Kidney tubule cell (primary cell): ENCODE measurements at places on chromosomes 2 and 18.

- DNase-seq, result no peak
Measured at GRCh38 chr2:240637901-240638345, 12.6 kb downstream of the GPR35 start.

DNA sequence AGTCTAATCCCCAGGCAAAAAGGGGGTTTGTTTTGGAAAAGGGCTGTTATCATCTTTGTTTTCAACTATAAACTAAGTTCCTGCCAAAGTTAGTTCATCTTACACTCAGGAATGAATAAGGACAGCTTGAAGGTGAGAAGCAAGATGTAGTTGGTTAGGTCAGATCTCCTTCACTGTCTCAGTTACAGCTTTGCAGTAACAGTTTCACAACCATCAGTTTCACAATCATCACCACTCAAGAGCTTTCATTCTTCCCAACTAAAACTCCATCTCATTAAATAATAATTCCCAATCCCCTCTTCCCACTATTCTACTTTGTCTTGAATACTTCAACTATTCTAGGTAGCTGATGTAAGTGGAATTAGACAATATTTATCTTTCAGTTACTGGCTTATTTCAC is 200.9 kb downstream of the NYAP2 start:
- DNase-seq, result no peak

- no peak for DNase-seq
Measured at GRCh38 chr2:147346142-147346541, 498.7 kb upstream of the ACVR2A start.

GRCh38 chr2:195612611-195613495 is 44.2 kb upstream of the SLC39A10 start:
- peak; percentile 93 for DNase-seq

DNA sequence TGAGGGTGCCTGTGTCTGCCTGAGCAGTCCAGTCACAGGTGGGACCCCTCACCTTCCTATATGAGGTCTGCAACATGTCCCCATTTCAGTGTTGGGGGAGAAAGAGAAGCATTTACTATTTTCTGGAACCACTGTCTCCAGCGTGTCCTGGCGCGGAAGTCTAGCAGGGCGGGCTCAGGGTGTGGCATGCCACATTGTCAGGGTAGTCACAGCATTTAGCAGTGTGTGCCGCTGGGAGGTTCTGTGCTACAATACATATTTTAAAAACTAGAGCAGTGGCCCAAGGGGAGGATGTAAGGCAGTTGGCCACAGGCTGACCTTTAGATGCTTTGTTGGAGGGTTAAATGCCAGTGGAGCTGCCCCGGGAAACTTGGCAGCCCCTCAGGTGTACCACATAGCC is 12.5 kb downstream of the UBE2F start:
- no peak for DNase-seq

- no peak for DNase-seq
Measured at GRCh38 chr2:236459393-236459792, 110.2 kb upstream of the ACKR3 start.

- DNase-seq, result no peak
Measured at GRCh38 chr2:9800975-9801726, 42.1 kb upstream of the TAF1B start.

DNA sequence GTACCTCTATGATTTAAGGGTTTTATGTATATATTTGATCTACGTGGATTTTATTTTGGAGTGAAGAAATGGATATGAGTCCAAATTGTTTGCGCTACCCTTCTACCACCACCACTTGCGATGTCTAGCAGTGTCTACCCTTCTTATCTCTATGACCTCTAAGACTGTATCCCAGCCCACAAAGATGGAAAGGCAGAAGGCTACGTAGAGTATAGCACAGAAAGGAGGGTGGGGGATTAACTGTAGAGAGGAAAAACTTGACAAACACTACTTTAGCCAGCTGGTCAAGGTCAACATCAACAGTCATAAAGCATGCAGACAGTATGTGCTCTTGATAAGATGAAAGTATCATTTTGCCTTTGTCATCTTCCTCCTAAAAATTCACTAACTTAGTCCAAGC is 14.4 kb downstream of the ITSN2 start:
- no peak for DNase-seq

- peak; percentile 79 for DNase-seq
Measured at GRCh38 chr2:37324786-37325624, at the start of gene PRKD3. Gene PRKD3 (minus strand): TSS chr2:37324833. CDS start chr2:37316524, 8,309 bp downstream.

- no peak for DNase-seq
Measured at GRCh38 chr18:50072146-50072545, 122.8 kb downstream of the MYO5B start.

DNA sequence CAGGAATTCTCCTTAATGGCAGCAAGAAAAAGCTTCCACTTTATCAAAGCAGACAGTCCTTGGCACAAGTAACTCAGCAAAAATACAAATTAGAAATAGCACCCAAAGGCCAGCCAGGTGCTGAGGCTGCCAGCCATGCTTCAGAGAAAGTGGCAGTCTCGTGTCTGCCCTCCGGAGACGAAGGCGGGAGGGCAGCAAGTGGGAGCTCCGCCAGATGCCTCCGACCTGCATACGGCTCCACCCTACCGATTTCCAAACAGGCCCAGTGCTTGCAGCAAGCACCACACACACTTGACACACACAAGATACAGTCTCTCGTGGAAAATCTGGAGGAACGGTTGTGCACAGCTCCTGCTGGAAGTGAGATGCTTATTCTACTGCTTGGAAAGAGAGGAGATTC is 134.9 kb upstream of the REV1 start:
- no peak for DNase-seq

- DNase-seq, result no peak
Measured at GRCh38 chr2:239383759-239384156, 17.1 kb downstream of the HDAC4 start.

DNA sequence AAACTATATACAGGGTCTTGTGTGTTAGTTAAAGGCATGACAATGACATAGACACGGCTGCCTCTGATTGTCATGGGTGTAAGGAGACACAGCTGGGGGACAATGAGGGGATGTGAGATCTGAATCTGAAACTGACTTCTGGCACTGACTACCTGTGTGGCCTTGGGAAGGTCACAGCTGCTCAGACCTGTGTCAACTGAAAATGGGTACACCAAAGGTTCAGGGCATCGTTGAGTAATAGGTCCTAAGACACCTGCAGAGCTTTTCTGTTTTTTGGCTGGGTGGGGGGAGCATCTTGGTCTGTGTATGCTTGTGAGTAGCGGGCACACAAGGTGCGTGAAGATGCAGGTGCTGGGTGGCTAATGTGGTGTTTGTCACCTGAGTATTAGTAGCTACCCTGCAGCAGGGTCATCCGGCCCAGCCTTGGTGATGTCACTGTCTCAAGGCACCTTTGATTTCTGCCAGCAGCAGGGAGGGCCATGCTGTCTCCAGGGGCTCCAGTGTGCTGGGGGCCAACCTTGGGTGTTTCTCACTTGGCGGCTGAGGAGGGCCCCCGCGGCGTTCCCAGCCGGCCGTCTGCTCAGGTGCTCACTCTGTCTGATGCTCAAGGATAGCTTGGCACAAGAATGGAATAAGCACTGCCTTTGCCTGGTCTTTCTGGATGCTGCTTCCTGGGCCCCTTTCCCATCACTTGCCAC is 53.1 kb upstream of the HS6ST1 start:
- no peak for DNase-seq

- DNase-seq, result no peak
Measured at GRCh38 chr2:181649436-181649979, 7.4 kb downstream of the CERKL start.

GRCh38 chr18:47615043-47615442 is 315.4 kb downstream of the SMAD2 start:
- no peak for DNase-seq

- no peak for DNase-seq
Measured at GRCh38 chr2:64738026-64738425, 84.3 kb upstream of the SERTAD2 start.

GRCh38 chr2:176325732-176326131 is 56.5 kb downstream of the MTX2 start:
- DNase-seq, result peak; percentile 10

- peak; percentile 69 for DNase-seq
Measured at GRCh38 chr2:95277246-95277906, 3.1 kb downstream of the PROM2 start.

GRCh38 chr2:143690235-143690634 is 561.0 kb downstream of the ARHGAP15 start:
- DNase-seq, result no peak

GRCh38 chr2:152924219-152924618 is 205.8 kb downstream of the ARL6IP6 start:
- no peak for DNase-seq

DNA sequence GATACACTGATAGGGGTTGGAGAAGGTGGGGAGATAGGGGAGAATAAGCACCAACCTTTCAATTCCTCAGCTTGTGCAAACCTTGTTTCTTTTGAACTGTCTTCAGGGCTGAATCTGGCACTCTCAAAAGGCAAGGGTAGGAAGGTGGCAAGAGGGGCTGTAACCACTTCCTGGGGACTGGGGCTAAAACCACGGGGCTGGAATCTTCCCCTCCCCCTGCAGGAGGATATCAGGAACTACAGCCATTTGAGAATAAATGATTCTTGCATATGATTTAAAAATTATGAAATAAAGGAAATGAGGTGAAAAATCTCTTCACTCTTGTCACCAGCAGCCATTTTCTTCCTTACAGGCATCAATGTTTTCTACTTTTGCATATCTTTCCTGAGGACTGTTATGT is 50.8 kb downstream of the ATOH8 start:
- DNase-seq, result peak; percentile 34

DNA sequence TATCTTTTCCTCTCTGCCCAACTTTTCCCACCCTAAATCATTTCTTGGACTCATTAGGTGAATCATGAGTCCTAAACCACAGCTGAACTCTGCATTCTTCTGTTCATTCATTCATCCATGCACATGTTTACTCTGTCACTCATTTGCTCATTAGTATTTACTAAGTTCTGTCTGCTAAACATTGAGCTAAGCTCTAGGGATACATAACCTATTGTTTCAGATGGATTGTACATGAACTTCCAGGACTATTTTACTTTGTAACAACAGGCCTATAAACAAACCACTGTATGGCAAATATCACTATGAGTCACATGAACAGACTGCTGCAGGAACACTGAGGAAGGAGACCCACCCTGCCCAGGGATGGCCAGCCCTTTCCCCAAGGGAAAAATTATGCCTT is 14.6 kb upstream of the DYNC2LI1 start:
- peak; percentile 98 for DNase-seq

DNA sequence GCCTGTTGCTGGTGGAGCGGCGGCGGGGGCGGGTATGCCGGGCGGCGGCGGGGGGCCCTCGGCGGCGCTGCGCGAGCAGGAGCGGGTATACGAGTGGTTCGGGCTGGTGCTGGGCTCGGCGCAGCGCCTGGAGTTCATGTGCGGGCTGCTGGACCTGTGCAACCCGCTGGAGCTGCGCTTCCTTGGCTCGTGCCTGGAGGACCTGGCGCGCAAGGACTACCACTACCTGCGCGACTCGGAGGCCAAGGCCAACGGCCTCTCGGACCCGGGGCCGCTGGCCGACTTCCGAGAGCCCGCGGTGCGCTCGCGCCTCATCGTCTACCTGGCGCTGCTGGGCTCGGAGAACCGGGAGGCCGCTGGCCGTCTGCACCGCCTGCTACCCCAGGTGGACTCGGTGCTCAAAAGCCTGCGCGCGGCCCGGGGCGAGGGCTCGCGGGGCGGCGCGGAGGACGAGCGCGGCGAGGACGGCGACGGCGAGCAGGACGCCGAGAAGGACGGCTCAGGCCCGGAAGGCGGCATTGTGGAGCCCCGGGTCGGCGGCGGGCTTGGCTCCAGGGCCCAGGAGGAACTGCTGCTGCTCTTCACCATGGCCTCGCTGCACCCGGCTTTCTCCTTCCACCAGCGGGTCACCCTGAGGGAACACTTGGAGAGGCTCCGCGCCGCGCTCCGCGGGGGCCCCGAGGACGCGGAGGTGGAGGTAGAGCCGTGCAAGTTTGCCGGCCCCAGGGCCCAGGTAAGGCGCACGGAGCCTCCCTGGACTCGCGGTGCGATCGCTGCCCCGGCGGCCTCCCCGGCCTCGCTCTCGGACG is 1.0 kb downstream of the ZCCHC2 start:
- peak; percentile 68 for DNase-seq

DNA sequence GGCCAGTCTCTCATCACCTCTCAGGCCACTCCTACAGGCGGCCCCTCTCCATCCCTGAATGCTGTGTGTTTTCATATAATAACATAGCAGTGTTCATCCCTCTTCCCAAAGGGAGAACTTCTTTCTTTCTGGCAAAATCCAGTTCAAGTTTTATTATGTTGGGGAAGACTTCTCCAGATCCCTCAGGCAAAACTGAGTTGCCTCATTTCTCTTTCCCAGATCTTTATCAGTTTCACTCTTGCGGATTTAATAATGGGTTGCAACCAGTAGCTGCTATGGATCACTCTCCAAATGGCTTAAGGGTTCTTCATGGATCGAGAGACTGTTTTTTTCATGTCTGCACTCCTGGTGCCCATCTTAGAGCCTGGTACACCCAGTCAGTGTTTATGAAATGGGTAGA is 129.9 kb downstream of the FHOD3 start:
- no peak for DNase-seq

- DNase-seq, result no peak
Measured at GRCh38 chr2:30472326-30472725, 25.3 kb downstream of the LCLAT1 start.

DNA sequence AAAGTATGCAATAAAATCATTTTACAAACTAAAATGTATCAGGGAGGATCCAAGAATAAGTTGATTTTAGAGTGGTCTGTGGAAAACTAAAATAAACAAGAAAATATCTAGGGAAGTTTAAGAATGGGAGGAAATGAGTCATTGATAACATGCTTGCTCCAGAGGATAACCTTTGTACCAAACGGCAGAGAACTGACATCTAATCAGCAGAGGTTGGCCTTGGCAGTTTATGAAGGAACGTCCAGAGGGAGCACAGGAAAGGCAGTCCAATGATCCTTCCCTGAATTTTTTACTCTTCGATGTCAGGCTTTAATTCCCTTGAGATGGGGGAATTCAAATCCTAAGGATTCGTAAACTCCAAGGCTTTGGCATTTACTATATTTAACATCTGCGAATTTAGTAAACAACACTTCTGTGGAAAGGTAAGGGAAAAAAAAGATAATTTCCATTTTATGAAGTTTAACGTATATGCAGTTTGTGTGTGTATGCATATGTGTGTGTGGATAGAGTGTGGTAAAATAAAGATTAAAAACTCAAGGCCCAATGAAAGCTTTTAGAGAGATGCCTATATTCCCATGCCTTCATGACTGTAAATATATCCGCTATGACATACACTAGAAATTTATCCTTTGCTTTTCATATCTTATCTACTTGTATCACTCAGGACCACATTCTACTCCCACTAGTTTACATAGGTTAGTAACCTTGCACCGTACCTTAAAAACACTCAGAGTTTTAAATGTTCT is 8.7 kb upstream of the INPP1 start:
- DNase-seq, result peak; percentile 25

DNA sequence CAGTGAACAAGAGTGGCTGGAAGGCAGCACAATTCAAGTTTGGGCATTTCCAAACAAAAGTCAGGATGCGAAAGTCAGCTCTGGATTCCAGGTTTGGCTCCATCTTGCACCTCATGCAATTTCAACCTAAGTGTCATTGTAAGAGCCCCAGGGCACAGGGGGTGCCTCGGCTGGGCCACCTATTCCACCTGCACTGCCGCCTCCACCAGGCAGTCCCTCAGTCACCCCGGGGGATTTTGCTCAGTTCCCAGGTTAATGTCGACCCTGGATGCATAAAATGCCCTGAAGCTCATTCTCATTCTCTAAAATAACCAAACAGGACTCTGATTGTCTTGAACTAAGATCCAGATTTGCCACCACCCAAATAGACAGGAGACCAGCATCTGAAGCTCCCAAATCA is 77.6 kb downstream of the EDAR start:
- DNase-seq, result no peak

- DNase-seq, result no peak
Measured at GRCh38 chr2:18398833-18399232, 161.6 kb downstream of the RDH14 start.

GRCh38 chr2:237572742-237573101 is 6.3 kb downstream of the PRLH start:
- no peak for DNase-seq
